Keratinocyte (primary cell): ENCODE measurements at places on chromosomes 12 and 14. TPM values are rescaled to one million over a fixed set of nuclear protein-coding genes. Genes with fewer than 3 reads are reported as not detected.

GRCh38 chr14:75433631-75434071 is 5.8 kb downstream of the JDP2 start:
- H3K4me1 ChIP-seq = peaks cover 20% of the 10 kb centered on the region
- peaks cover 30% of the 10 kb centered on the region for H3K36me3 ChIP-seq
- H3K4me3 ChIP-seq = no peak overlapping the region
- H3K27ac ChIP-seq = no peak overlapping the region
- no peak for DNase-seq

DNA sequence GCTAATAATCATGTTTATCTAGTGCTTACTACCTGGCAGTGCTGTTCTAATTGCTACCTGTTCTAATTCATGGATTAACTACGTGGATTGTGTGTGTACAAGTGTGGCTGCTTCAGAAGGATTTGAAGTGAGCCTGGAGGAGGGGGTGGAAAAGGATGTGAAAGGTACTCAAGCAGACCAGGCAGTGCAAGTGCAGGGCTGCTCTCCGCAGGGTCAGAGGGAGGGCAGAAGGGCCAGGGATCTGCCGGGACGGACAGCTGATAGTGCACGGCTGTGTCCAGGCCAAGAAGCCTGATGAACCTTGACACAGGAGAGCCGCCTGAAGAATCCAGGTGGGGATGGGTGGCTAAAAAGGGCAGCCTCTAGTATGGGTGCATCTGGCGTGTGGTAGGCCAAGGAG is 28.5 kb downstream of the PIWIL1 start:
- no peaks in the 10 kb centered on the region for H3K4me1 ChIP-seq
- H3K27me3 ChIP-seq = peaks cover 7% of the 10 kb centered on the region
- no peak for DNase-seq
- H3K36me3 ChIP-seq = no peaks in the 10 kb centered on the region
- H3K27ac ChIP-seq = no peak overlapping the region

Gene GLT8D2
- polyA plus RNA-seq = 1.1 to 1.4 TPM (median 1.2 TPM) in 3 replicates

DNA sequence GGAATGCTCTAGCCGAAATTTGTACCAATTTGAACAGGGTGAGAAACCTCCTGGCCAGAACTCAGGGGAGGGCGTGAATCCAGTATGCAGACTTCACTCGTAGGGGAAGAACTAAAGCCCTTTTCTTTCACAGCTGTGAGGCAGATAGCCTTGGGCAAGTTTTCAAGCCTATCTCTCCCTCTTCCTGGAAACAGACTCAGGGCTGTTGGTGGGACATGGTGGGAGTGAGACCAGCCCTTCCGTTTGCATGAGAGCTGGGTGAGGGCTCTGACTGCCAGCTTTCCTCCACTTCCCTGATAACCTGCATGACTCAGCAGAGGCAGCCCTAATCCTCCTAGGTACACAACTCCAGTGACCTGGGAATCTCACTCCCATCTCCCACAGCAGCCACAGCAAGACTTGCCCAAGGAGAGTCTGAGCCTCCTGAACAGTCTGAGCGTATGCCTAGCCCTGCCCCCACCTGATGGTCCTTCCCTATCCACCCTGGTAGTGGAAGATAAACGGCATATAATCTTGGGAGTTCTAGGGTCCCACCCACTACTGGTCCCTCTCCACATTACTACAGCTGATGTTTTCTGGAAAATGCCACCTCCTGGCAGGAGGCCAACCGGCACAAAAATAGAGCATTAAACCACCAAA is 170.1 kb upstream of the AMIGO2 start:
- DNase-seq = no peak
- peaks cover 16% of the 10 kb centered on the region for H3K4me1 ChIP-seq
- peak overlapping the region; percentile 1 for H3K4me3 ChIP-seq
- peak overlapping the region; percentile 33 for H3K27ac ChIP-seq
- H3K36me3 ChIP-seq = no peaks in the 10 kb centered on the region
- no peaks in the 10 kb centered on the region for H3K27me3 ChIP-seq

DNA sequence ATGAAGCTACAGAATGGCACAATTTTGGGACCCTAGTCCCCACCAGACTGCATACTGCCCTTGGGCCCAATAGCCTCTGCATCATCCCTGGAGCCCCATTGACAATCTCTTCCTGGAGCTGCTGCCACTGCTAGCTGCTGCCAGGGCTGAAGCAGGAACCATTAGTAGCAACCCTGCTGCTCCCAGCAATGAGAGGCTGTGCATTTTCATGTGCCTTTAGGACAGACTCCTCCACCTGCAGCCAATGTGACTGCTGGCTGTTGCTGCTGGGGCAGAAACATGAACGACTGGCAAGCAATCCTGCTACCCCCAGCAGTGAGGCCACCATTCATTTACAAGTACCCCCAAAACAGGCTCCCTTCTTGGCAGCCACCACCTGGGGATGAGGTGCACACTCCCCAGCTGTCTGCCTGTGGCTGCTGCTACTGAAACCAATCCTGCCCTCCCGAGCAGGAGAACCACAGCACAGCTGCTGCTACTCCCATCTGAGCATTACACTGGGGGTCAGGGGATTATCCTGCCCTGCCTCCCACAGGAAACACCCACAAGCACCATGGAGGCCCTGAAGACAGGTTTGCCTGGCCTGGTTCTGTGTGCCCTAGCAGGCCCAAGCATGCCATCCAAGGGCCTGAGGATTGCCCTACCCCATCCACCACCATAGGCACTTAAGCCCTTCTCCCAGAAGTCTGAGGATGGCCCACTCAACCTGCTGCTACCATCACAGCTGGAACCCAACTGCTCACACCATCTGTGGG is 181.0 kb downstream of the MYRFL start:
- no peak for DNase-seq
- H3K27me3 ChIP-seq = no peaks in the 10 kb centered on the region
- H3K4me3 ChIP-seq = no peak overlapping the region
- H3K4me1 ChIP-seq = peaks cover 10% of the 10 kb centered on the region

DNA sequence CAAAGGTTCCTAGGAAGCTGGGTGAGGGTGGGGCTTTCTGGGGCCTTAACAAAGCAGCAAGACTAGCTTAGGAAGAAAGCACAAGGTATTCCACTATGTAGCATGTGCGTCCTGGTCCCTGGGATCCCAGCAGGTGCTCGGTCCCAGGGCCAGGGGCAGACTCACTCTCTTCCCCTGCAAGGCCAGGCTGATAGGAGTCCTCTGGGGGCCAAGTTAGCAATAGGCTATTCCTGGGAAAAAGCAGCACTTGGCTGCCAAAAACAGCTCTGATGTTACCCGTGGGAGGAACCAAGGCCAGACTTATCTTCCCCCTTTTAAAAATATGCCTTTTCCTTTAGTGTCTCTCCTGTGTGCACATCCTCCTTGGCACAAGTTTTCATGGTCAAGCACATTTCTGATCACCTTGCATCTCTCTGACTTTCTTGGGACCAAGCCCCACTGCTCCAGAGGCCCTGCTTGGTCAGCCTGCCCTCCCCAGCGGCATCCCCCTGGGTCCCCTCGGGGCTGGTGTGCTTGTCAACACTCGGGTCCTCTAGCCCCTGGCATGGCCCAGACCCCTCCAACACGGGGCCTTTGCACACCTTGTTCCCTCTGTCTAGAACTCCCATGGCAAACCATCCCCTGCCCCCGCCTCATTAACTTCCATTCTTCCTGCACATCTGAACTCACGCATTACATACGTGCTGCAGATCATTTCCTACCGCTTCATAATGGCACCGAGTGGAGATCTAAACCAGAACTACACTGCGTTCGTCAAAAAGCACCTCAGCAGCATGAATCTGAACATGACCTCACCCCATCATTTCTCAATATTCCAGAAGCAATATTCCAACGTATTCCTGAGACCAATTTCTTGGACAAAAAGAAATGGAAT is 21.9 kb downstream of the CCDC92 start:
- H3K4me3 ChIP-seq = no peak overlapping the region
- no peaks in the 10 kb centered on the region for H3K27me3 ChIP-seq
- H3K27ac ChIP-seq = no peak overlapping the region
- H3K4me1 ChIP-seq = no peaks in the 10 kb centered on the region
